NB4 (cell line): ENCODE measurements at places on chromosomes 1 and 21.
A peak's percentile ranks its signal among the peaks of the same experiment; 100 is the strongest.

GRCh38 chr1:63794939-63795378 lies 21.1 kb downstream of the ROR1 start:
- no peak for DNase-seq

- no peak for DNase-seq
Measured at GRCh38 chr1:34037109-34037508, 127.9 kb downstream of the CSMD2 start.

DNA sequence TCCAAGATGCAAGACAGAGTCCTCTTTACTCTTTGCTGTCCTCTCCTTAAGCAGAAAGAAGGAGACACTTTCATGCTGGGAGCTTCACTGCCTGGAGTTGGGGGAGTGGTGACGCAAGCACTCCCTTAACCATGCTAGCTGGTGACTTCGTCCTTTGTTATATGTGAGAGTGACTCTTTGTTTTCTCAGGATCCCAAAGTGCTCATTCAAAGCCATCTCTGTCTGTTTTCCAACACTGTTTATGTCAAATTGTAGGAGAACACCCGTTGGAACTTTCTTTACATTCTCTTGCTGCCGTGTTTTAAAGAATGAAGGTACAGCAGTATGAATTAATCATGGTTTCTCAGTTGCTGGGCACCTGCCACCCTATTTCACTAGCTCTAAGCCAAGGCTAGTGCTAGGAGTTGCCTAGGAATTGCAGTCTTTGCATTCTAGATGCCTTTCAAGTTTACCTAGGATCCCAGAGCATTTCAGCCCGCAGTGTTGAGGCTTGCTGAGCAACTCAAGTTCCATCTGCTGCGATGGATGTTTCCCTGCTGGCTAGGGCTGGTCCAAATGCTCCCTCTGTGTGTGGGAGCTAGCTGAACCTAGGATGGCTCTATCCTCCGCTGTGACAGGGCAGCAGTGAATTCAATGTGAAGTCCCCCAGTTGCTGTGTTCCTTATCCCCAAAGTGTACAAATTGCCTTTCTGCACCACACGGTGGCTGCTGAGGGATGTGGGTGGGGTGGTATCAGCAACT lies 82.6 kb upstream of the GPR52 start:
- peak; percentile 3 for DNase-seq

DNA sequence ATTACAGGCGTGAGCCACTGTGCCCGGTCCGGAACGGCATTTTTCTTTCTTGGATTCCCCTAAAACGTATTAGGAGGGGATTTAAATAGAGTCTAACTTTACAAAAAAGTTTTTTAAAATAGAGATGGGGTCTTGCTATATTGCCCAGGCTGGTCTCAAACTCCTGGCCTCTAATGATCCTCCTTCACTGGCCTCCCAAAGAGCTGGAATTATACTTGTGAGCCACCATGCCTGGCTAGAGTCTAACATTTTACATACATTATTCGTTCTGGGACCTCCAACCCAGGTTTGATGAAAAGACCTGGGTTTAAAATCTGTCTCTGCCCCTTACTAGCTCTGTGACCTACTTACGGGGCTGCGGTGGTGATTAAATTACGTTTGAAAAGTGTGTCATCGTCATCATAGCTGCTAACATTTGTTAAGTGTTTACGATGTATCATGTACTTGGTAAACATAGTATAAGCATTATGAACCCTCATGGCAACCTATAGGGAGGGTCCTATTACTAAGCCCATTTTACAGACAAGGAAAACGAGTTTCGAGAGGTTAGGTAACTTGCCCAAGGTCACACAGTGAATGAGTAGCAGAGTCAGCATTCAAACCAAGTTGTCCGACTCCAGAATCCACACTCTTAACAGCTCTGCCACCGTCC lies 24.5 kb downstream of the PLEKHM2 start:
- DNase-seq = no peak

DNA sequence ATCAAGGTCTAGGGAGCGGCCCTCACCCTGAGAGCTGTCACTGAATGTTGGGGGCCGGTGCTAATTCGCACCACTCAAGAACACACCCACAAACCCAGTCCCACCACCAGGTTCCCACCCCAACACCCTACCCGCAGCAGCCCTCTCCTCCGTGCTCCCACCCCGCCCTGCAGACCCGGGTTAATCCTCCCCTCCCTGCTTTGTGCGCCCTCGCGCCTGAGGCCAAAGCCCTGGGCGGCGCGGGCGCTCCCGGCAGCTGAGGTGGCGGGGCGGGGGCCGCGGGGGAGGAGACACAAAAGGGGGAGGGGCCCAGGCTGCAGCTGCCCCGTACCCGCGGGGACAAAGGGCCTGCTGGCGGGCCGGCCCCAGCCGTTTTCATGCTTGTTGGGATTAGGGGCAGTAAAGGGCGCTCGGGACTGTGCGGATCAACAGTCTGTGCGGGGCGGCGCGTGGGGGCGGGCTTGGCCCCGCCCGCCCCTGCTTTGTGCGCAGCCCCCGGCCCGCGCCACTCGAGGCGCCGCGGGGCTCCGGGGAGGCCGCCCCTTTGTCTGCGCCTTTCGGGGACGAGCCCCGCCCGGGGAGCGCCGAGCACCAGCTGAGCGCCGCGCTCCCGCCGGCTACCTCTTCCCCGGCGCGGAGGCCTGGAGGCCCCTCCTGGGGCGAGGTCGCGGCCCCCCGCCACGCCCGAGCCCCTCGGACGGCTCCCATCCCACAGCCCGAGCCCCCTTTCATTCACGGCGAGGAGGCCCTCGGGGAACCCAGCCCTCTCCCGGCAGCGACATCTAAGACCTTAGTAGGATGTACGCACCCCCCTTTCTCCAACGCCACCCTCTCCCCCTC lies 10.9 kb downstream of the C1orf216 start:
- DNase-seq = peak; percentile 60

GRCh38 chr1:218616681-218617080 lies 271.5 kb downstream of the TGFB2 start:
- no peak for DNase-seq

DNA sequence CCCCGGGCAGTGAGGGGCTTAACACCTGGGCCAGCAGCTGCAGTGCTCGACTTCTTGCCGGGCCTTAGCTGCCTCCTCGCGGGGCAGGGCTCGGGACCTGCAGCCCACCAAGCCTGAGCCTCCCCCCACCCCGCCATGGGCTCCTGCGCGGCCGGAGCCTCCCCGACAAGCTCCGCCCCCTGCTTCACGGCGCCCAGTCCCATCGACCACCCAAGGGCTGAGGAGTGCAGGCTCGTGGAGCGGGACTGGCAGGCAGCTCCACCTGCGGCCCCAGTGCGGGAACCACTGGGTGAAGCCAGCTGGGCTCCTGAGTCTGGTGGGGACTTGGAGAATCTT lies 67.8 kb upstream of the NR5A2 start:
- DNase-seq = no peak

- no peak for DNase-seq
Measured at GRCh38 chr1:170461762-170462384, 70.1 kb upstream of the GORAB start.

DNA sequence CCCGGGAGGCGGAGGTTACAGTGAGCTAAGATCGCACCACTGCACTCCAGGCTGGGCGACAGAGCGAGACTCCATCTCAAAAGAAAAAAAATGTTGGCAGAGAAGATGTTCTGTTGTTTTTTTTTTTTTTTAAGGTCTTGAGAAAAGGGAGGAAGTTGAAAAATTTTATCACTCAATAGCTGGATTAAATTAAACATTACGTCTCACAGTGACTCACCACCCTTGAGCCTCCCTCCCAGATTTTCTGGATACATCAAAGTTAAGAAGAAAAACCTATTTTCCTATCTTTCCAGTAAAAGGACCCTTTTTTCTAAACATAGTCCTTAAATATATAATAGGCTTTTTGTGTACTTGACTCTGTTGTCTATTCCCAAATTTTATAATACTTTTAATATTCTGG lies 35.5 kb downstream of the IFNAR1 start:
- no peak for DNase-seq

DNA sequence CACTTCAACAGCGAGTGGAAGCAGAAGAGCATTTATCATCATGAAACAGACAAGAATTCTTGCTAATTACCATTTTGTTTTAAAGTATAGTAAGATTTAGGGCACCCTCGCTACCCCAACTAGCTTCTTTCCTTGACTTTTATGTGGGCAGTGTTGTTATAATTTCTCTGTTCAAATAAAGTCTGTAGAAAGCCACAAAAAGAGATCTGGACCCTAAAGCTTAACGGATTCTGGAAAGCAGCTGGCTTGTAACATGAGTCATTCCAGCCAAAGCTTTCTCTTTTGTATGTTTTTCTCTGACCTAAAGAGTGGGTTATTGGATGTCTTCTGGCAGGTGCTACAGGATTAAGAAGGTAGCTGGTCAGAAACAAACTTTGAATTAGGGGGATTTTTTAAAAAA lies 37.4 kb downstream of the RUNX1 start:
- DNase-seq = peak; percentile 50

- DNase-seq = no peak
Measured at GRCh38 chr1:202286622-202287097, 55.1 kb downstream of the UBE2T start.

- no peak for DNase-seq
Measured at GRCh38 chr1:188641566-188642211, 1812.9 kb downstream of the PLA2G4A start.

DNA sequence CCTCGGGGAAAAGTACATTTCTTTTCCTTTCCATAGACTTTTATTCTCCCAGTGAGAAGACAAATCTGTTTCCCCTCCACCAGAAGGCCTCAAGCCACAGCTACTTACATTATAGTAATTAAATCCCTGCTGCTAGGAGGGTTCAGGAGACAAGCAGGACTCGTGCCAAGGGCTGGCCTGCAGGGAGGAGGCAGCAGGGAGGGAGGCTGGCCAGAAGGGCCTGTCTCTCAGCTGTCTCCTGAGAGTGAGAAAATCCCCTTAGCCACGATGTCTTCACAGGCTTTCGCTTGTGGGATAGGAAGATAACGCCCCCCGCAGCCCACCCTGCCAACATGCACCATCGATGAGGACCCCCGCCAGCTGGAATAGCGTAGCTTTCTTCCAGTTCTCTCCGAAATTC lies 14.0 kb downstream of the KCNN3 start:
- DNase-seq = no peak

DNA sequence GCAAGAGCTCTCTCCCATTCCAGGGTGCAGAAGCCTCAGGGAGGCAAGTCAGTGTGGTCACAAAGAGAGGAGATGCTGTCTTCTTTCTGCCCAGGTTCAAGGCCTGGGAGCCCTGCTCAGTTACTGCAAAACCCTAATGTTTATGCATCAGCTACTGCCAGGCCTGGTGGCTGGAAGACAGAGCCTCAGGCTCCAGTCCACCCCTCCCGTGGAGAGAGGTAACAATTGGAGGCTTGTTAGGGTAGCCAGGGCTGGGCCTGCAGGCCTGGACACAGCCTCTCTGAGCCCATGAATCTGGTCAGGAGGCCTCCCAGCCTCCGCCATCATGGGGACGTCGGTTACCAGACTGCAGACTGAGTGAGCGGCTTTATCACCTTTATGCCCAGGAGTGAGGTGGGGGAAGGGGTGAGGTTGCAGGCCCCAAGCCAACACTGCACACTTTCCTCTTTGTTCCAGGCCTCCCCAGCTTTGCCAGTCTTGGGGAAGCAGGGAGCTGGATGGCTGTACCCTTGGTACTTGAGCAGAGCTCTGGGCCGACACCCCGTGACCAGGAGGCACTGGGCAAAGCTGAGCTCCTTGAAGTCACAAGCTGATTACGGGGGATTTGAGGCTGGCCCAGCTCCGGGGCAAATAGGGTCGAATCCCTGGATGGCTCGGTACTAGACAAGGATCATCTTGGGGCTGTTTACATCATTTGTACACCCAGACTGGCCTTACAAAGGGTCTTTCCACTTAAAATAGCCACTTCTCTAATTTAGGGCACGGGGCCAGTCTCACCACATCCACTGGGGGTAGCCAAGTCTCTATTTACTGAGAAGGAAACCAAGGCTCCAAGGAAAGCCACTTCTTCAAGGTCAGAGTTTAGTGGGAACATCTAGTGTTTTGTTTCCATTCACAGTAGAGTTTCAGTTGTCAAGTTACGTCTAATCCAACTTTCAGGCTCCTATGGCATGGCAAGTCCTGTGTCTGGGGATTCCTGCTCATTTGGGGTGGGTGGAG lies 5.2 kb downstream of the SLC2A1 start:
- no peak for DNase-seq

DNA sequence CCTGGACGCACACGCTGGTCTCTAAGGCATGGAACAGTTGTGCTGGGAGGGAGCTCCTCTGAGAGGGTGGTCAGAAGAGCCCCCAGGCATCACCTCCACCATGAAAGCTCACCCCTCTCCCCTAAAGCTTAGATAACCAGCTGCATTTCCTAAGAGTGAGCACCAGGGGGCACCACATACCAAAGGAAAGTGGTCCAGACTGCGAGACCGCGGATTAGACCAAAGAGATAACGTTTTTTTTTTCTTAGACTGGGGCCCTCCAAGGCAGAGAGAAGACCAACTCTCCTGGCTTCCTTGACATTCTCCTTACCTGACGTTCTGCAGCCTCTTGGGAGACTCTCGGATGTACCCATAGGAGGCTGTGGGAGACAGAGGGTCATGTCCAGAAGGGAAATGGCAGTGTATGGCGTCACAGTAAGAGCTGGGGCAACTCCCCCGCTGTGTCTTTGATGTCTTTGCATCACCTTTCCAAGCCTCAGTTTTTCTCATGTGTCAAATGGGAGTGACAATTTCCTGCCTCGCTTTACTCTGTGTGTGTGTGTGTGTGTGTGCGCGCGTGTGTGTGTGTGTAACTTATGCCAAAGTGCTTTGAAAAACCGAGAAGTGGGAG lies 12.3 kb upstream of the IFNLR1 start:
- DNase-seq = peak; percentile 70

DNA sequence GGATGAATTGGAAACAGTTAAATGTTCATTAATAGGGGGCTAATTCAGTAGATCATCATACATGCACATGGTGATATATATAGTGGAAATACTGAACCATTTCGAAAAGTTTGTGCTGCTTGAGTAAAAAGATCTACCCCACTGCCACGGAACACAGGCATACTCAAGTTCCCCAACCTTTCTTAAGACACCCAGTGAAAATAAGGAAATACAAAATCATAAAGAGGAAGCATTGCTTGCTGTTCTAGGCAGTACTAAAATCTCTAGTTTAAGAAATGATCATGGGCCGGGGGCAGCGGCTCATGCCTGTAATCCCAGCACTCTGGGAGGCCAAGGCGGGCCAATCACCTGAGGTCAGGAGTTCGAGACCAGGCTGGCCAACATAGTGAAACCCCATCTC lies 37.6 kb upstream of the KIRREL1 start:
- DNase-seq = peak; percentile 14

DNA sequence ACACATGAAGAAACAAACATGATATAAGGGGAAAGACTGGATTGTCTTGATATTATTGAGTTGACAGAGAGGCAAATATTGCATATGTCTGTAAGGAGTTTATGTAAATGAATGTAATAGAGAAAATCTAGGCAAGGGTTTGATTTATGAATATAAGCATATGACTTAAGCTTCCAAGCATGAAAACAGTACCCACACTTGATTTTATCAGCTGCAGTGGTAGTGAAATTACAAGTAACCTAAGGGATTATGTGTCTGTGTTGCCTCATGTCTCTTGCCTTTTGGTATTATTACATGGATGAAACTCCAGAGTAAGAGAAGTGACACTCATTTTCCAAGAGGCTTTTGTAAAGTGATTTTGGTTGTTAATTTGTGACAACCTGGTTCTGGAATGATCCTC lies 1678.9 kb downstream of the KCNT2 start:
- no peak for DNase-seq
